ENCODE measurements at places on chromosomes 11 and 22.

DNA sequence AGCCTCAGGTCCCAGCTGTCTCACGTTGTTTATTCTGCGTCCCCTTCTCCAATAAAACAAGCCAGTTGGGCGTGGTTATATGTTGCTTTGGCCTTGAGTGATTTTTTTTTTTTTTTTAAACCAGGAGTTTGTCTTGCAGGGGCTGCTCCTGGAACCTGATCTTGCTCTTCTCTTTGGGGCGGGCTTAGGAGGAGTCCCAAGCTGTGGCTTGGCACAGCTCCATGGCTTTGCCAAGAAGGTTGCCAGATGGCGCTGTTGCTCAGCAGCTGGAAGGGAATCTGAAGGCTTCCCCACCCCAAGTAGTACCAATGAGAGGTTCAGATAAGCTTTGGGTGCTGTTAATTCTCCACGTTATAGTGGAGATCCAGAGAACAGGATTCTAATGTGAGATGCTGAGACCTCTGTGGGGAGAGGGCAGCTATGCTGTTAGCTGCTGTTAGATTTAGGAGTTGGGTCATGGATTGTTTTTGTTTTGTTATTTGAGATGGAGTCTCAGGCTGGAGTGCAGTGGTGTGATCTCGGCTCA is 2.0 kb upstream of the FERMT3 start:
- DNase-seq: peak; percentile 69

DNA sequence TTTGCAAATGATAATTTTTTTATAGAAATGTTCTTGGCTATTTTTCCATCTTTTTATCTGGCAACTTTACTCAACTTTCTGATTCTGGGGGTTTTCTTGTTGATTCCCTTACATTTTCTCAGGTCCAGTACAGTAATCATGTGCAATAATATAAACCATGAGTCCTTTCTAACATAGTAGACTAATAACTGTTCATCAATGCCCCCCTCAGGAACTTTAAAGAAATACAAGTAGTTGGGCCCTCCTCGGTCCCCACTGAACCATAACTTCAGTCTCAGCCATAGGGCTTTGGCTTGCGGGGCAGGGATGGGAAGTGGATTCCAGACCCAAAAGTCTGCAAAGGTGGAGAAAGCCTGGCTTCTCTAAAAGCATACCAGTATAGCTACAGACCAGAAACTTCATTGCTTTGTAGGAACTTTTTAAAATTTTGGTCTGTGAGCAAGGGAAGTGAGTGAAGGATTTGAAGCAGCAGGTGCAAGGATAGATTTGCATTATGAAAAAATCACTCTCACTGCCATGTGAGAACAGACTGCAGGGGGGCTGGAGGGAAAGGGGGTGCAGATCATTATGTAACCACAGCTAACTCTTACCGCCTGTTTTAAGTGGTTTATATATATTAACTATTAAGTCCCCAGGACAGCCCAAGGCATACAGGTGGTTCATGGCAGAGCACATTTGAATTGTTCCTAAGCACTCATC is 10.4 kb upstream of the TUB start:
- DNase-seq: no peak

DNA sequence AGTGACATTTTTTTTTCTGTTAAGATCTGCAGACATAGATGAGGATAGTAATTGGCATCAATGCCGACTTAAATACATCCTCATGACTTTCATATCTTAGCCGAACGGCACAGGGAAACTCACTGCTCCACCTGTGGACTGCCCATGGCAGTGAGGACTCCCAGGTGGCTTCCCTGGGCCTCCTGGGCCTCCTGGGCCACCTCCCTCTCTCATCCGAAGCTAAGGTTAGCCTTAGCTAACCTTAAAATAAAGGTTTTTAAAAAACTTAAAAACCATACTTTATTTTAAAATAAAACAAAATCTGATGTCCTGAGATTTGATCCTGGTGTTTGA is 38.1 kb upstream of the TSKU start:
- DNase-seq: no peak

DNA sequence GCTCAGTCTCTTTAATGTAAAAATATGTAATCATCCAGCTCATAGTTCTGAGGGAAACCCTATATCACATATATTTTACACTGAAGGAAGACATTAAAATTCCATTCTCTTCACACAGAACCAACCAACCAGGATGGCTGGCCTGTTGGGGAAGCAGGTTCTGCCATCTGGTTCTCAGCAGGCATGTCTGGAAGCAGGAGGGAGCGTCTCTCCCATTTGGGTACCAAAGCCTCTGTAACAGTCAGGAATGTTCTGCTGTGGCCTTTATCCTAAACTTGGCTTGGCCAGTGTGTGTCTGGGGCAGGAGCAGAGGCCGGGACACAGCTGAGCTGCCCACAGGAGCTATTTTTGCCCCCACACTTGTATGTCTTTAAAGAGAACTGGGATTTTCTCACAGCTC is 29.2 kb downstream of the SGSM3 start:
- no peak for DNase-seq

DNA sequence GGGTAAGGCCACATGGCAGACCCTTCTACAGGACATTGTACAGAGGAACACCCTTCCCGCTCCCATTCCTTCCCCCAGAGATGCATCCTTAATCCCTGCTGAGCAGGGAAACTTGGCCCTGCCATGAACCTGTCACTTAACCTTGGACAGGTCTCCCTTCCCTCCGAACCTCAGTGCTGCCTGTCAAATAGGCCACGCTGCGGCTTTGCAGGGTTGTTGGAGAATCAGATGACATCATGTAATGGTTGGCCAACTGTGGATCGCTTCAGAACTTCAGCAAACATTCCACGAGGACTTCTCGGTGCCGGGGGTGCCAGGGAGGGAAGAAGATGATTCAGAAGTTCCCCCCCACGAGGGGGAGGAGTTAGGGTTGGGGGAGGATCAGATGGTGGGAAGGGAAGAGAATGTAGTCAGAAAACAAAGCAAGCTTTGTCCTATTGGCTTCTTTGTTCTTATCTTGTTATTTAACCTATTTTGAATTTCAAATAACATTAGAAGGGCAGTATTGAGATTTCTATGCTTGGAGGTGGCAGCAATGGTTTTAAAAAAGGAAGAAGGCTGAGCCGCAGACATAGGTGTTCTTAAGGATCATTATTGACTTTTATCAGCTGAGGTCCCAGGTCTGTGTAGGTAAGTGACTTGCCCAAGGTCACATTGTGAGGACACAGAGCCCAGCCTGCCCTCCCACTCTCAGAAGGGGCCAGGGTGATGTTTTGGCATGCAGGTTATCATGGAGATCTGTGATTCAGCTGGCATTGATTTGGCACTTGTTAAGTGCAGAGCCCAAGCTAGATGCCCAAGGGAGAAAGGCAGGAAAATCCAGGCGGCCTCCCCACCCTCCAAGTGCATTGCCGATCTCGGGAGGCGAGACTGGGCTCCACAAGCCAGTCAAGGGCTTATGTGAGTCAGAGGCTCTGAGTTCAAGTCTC is 3.1 kb downstream of the CDC42EP1 start:
- DNase-seq: no peak

- DNase-seq: no peak
These were observed 3.3 kb downstream of the PHOX2A start for GRCh38 chr11:72240461-72241290.

GRCh38 chr11:104830508-104830907 is 67.8 kb downstream of the CASP12 start:
- no peak for DNase-seq

Measured in activated T-helper 1 cell treated with anti-CD3 and anti-CD28 coated beads, Interleukin-2, amount 50 U/mL, for 16 hours (primary cell).